ENCODE measurements at places on chromosomes 4 and X. TPM values are rescaled to one million over a fixed set of nuclear protein-coding genes. Genes with fewer than 3 reads are reported as not detected.

DNA sequence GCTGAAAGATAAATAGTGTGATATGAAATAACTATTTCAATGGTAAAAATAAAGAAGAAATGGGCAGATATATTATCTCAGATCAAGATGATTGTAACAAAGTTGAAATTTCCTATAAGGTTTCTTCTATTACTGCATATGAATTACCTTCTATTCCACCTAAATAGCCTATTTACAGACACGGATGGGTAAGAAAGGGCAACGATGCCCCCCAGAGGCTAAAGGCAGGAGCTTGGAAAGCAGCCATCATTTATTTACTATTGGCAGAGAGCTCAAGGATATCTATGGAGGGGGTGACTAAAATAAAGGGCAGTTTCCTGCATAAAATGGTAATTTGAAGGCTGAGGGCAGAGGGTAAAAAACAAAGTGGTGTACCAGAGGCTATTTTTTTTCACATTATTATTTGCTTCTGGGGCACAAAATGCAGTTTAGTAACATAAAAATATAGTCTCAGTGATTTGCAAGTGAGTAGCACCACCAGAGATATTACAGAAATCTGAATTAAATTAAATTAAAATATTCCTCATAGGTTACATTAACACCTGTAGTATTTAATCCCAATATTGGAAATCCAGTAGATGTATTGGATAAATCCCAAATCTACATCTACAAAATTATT lies 123.1 kb downstream of the BTC start:
- no peak for DNase-seq

- DNase-seq: no peak
Observed at GRCh38 chr4:89823416-89823815, 13.5 kb downstream of the SNCA start.

- no peak for DNase-seq
Observed at GRCh38 chr4:139525414-139525813, 30.6 kb downstream of the SETD7 start.

GRCh38 chr4:168845897-168846296 lies 164.2 kb downstream of the CBR4 start:
- no peak for DNase-seq

DNA sequence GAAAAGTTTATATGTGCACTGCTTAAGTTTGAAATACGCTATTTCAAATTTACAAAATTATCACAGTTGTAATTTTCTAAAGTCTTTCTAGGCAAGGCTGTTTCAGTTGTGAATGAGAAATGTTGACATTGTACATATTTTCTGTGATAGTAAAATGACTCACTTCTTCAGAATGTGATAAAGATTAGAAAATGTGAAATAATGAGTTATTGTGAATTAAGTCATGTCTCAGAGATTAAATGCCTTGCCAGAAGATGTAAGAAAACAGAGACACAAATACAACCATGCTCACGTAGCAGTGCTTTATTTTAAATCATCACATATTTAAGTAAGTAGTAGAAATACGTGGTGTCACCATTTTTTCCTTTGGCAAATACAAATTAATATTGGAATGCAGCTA lies 768 bp downstream of the CLCN4 start:
- no peak for DNase-seq

DNA sequence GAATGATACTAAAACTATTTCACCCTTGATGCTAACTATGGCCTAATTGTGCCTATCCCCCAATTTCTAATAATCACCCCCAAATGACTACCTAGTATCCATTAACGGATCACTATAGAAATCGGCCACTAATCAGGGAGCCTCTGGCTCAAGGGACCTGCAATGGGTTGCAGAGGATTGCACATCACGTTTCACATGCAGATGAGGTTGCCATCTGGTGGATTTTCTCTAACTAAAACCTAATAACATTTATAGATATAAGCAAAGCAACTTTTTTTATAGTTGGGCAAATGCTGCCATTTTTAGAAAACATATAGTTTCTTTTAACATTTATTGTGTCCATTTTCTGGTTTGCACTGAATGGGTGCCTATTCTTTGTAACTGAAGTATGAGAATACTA lies 28.3 kb upstream of the ALG13 start:
- DNase-seq: no peak

DNA sequence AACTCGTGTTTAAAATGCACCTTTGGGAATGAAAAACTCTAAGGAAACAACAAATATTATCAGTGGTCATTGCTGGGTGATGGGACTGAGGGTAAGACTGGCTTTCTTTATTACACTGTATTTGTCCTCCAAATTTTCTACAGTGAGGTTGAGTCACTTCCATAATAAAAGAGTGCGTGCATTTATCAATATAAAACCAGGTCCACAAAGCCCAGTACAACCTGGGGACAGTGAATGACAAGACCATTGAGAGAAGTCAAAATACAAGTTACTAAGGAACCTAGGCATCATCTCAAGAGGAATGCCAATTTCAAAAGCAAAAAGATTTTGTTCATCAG lies 76.4 kb downstream of the MAGED4 start:
- no peak for DNase-seq

DNA sequence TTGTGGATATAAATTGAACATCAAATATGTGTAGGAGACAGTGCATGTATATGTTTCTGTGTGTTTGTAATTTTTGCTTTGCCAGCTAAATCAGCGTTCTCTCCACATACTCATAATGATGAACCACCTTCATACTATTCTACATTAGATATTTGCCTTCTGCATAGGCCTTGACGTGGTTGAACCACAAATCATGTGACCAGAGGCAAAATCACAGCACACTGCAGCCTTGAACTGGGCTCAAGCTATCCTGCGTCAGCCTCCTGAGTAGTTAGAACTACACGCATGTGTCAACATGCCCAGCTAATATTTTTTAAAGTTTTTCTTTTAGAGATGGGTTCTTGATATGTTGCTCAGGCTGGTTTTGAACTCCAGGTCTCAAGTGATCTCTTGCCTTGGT lies 9.5 kb downstream of the UBQLN2 start:
- DNase-seq: no peak

DNA sequence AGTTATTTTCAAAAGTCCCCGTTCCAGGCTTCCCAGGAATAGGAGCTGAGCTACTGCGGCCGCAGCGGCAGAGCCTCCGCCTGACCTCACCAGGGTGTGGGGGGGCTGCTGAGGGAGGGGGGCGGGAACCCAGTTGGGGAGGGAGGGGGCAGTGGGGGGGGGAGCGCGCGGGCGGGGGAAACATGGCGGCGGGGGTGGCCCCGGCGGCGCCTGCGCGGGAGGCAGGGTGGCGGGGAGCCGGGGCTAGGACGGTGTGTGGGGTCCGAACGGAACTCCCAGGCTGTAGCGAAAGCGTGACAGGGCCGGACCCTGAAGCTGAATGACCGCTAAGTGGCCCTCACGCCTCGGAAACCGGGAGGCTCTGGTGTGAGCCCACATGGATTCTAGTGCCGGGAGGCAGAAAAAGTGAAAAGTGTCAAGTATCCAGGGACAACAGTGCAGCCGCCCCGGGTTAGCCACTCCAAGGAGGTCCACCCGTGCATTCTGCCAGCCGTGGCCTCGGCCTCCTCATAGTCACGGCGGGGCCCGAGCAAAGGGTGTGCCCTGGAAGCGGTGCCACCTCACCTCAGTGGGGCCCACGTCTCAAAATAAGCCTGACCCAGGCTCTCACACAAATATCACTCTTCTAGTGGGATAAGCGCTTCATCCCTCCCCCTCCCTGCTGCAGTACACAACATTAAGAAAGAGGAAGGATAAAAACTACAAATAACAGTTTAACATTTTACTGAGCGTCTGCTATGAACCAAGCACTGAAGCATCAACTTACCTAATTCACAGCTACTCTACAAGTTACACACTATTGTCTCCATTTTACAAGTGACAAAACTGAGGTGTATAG lies at the start of gene KLHL13:
Gene KLHL13, minus strand, starts transcription at position 98 of the 838 bp plus-strand sequence. CDS start 88,337 bp downstream, outside the sequence.
- DNase-seq: no peak

DNA sequence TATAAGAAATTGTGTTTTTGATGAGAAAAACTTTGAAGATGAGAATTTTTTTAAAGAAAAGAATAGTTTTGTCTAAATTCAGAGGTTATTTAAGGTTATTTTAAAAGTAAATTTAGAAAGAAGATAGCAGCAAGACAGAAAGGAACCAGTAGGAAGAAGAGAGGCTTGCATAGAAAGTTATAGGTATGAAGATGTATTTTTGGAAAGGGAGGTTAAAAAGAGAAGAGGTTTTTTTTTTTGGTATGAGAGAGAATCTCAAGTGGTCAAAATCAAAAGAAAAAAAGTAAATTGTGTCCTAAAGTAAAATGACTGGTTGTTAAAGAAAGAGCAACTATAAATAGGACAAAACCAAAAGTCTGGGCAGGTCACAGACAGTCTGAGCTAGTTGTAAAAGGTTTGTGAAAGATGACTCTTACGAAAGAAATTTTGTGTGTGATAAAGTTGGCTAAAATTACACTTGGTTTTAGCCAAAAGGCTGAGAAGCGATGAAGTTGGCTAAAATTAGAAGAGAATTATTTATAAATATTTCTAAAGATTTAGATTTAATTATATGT lies 16.4 kb upstream of the EIF4E start:
- DNase-seq: no peak

GRCh38 chr4:104747635-104748034 lies 252.9 kb upstream of the CXXC4 start:
- no peak for DNase-seq

The ETNPPL gene
- total RNA-seq: 0.75 TPM

The RASL11B gene
- total RNA-seq: 10.9 TPM

The MAGEA11 gene
- not detected for total RNA-seq
